Activated T-cell treated with anti-CD3 and anti-CD28 coated beads, Interleukin-2, amount 50 U/mL, for 48 hours (primary cell): ENCODE measurements at places on chromosomes 11 and 22.

- no peak for DNase-seq
These were observed 170.9 kb downstream of the MIAT start for GRCh38 chr22:26828311-26828710.

GRCh38 chr11:1006762-1007161 lies 29.8 kb downstream of the MUC6 start:
- no peak for DNase-seq

DNA sequence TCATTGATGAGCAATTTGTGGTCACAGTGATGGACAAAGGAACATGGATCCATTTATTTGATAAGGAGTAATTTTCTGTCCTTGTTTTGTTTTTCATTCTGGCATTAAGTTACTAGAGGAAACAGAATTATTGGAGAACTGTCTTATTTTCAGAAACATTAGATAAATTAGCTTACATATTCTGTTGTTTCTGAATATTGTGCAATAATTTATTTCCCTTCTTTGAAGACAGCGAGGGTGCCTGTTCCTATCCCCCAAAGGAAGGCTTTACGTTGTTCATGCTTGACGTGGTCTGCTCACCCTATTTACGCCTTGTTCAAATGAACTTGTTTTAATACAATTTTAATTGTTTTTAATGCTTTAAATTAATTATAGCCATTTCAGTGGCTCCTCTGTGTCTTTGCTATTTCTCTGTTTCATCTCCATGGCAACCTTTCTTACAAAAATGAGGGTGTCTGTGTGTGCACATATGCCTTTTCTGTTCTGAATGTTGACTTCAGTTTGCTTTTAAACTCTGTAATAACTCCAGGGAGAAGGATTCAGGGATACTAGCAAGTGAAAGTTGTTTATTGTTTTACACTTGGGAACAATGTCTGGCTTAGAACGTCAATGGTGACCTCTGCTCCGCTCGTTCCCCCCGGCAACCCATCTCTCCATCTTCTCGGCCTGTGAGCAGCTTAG lies 138.3 kb upstream of the PLET1 start:
- no peak for DNase-seq

DNA sequence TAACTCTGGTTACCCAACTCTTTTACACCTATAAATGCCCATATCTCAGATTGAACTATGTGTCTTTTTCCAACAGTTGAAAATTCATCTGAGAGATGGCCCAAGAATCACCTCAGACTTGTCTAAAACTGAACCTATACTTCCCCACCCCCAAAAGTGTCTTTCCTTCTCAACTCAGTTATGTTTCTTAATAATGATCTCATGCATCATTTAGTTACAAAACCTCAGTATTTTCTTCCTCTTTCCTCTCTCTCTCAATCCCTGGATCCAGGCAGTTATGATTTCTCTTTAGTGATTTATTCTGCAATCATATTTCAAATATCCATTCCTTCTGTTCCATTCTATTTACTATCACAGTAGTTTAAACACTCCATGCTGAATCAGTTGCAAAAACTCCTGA lies 32.3 kb upstream of the ADSL start:
- DNase-seq = no peak

DNA sequence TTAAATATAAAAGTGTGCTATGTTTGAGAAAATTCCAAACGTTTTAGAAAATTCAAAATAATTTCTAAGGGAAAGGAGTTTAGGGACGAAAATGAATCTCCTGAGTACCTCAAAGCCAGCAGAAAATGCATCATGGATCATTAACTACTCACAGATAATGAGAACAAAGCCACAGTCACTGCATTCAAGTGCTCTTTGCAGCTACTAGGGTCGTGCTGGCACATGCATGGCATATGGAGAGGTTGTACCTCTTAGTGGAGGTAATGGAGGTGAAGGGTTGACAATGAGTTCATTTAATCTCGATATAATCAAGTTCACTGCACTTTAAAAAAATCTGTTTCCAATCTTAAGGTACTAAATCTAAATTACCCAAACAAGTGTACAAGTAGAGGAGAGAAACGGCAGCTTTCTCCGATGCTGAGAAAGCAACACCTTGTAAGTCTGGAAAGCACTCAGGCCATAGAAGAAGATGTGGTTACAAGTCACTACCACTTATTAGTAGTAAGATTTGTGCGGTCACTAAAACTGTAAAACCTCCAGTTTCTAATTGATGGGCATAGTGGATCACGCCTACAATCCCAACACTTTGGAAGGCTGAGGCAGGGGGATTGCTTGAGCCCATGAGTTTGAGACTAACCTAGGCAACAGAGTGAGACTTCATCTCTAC lies 261.1 kb upstream of the ANO3 start:
- DNase-seq = no peak

DNA sequence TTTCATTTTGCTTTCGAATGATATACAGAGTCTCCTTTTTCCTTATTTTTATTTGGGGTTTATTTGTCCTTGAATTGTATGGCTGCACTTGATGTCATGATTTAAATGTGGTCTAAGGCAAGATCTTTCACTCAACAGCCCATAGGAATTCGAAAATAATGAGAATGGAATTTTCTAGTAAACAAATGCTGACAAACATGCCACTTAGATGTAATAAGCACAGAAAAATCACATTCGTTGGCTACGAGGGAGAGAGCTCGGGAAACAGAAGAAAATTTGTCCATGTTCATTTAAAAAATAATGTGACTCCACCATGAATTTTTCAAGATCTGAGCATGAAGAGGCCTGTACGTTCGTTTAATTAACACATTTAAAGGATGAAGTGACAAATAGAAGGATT lies 73.0 kb downstream of the BLID start:
- no peak for DNase-seq

GRCh38 chr11:57387289-57388030 lies 3.0 kb downstream of the PRG2 start:
- DNase-seq = no peak

DNA sequence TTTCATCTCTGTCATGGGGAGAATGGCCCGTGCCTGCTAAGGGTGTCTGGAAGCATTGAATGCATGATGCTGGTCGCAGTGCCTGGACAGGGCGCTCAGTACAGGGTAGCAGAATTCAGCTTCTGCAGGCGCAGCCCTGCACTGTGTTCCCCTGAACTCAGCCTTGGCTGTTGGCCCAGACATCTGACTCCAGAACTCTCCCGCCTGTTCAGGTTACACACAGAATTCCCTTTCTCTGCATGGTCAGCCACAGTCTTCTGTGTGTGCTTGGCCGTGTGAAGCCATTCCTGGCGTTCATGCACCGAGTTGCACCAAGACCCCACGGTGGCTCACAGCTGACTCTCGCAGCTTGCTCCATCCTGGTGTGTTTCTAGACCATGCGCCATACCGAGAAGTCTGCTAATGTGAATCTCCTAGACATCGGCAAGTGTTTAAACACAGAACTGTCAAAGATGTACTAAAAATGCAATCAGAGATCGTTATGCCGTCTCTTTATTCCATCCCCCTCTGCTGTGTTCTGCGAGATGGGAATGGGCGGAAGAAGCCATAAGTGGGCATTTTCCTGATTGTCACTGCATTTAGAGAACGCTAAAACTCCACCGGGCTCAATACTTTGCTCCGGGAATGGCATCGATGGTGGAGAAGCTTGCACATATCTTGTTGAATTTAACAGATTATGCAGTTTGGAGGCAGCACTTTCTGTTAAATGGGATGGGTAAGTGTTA lies 55.6 kb downstream of the MPPED1 start:
- no peak for DNase-seq

GRCh38 chr11:27507557-27508322 lies 1.2 kb upstream of the LIN7C start:
- DNase-seq = no peak

DNA sequence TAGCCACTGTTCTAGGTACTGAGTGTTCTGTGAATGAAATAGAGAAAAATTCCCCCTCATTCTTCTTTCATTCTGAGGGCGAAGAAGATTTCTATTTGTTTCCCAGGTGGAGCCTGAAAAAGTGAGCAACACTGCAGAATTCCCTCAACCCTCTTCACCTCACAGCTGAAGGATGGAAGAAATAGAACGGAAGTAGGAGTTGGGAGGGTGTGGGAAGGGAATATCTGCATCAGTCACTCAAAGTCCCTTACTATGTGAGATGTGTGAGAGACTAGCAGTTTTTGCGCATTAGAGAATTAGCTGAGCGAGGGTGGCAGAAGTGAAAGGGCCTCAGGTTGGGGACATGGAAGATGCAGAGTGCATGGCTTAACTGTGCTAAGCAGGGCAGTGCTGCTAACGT lies 88.4 kb downstream of the ENTHD1 start:
- DNase-seq = no peak

- peak; percentile 63 for DNase-seq
These were observed 875 bp downstream of the TCP11L1 start for GRCh38 chr11:33040033-33040861.

- DNase-seq = no peak
These were observed at the start of gene GPR83 for GRCh38 chr11:94400839-94401772. GPR83 (minus strand) TSS chr11:94401419; CDS start chr11:94401247, 172 bp downstream.

DNA sequence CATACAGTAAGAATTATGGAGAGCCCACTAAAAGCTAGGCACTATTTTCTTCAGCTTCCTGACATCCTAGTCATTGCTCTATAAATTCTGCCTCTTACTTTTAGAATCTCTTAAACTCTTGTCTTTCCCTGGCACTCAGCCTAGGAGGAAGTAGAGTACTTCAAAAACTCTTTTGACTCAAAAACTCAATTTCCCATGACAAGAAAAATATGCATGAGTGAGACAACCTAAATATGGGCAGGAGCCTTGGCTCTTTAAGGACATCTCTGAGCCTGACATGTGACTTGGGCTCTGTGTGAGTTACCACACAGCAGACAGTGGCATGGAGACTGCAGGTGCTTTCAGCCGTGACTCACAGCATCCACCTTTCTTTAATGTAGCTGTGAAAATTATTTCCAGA lies 97.5 kb upstream of the CCDC179 start:
- no peak for DNase-seq

DNA sequence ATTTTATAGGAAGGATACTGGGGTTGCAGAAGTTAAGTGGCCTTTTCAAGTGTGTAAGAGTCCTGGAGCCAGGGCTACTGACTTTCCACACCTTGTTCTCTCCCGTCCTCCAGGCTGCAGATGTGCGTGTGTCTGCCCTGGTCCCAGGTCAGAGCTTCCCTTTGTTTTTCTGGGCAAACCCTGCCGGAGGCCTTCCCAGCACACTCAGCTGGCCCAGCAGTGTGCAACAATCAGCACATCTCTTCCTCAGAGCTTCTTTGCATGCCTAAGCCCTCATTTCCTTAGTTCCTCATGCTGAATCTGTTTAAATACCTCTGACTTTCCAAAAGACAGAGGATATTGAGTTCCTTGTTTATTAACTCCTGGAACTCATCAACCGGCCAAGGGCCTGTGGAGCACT lies 80.6 kb downstream of the KCNJ1 start:
- DNase-seq = no peak

DNA sequence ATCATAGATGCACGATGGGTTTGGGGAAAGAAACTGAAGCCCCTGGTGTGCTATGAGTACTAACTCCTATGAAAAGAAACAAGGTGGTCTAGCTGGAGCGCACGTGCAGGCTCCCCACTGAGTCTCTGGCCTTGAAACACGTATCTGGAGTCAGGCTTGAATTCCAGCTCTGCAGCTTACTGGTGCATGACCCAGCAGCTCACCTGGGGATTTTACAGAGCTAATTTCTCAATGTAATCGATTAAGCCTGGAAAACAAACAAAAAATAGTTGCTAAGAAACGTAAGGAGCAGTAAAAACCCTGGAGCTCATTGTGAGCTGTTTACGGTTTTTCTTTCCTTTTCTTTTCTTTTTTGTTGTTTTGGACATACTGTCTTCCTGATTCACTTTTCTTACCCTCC lies 12.3 kb downstream of the KCNJ1 start:
- peak; percentile 1 for DNase-seq

GRCh38 chr11:118139578-118139977 lies 13.0 kb downstream of the SCN4B start:
- no peak for DNase-seq

GRCh38 chr11:72653649-72654048 lies 20.6 kb downstream of the PDE2A start:
- DNase-seq = no peak

- DNase-seq = no peak
These were observed 29.8 kb upstream of the ASPHD2 start for GRCh38 chr22:26399289-26399688.
